ENCODE measurements at places on chromosomes 1 and 21.

DNA sequence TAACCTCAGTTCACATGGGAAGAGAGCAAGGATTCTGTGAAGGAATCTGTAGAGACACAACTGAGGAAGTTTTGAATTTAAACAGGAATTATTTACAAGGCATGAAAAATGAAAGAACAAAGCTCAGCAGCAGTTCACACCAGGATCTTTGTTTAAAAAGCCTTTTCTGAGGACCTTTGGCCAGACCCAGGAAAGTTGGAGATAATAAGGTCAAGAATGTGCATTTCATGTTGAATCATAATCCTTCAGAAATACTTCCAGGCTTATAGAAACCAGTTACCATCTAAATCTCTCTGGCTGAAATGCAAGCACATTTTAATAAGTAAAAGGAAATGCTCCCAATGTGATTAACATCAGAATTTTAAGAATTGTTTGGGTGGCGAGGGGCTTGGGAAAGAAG lies 2.7 kb downstream of the CLIC6 start:
- DNase-seq, result no peak

DNA sequence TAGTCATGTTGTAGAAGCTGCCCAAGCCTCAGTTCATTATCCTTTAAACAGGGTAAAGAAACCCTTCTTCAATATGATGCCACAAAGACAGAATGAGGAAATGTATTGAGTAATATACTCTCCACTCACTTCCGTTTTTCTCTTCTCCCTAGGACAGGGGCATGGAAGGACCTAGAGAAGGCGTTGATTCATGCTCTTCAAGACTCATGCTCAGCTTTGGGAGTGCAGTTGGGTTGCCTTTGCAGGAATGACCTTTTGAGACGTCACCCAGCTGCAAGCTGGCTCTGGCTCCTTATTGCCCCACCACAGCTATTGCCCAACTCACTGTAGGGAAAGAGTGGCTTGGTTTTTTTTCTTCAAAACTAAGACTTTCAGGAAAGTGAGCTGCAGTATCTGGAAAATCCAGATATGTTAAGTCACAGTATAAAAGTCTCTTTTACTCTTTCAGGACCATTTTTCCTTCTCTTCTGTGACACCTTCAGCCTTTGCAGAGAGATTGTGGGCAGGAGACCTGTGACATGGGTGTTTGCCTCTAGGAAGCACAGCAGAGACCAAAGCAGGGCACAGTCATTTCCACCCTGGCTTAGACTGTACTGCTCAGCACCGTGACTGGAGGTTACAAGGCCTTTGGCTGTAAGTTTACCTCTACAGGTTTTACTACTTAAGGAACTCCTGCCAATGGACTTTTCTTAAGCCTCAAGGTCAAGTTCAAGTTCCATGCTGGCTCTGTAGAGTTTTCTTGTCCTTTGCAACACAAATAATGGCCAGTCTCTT lies 39.5 kb downstream of the XCL2 start:
- DNase-seq, result no peak

- no peak for DNase-seq
These were observed at the start of gene AMPD1 for GRCh38 chr1:114695430-114696058. TSS of gene AMPD1 (minus strand) at chr1:114695546. CDS start at chr1:114695471, 75 bp downstream.

DNA sequence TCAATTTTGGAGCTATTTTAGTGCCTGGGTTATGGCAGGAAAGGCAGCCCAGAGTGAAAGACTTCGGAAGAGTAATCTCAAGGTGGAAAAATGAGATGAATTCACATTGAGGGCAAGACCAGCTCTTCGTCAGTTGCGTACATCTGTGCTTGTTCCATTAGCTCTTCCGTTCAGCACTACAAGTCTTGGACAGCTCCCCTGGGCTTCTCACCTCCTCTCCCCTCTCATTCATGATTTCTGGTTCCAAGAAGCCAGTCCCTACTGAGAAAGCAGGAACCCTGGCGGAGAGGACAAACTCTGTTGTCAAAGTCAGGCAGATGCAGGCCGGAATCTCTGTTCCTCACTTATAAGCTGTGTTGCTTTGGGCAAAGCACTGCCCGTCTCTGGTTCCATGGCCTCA lies 76.5 kb downstream of the ACTL8 start:
- no peak for DNase-seq

GRCh38 chr21:44427241-44428120 lies 27.8 kb upstream of the LRRC3 start:
- DNase-seq, result no peak

DNA sequence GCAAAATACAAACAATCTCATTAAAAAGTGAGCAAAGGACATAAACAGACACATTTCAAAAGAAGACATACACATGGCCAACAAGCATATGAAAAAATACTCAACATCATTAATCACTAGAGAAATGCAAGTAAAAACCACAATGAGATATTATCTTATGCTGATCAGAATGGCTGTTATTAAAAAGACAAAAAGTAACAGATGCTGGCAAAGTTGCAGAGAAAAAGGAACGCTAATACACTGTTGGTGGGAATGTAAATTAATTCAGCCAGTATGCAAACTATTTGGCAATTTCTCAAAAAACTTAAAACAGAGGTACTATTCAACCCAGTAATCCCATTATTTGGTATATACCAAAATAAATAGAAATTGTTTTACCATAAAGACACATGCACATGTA lies 32.2 kb upstream of the TNFSF18 start:
- no peak for DNase-seq
